ENCODE measurements at places on chromosomes 3 and 15.

GRCh38 chr3:87420171-87420570, 143.8 kb upstream of the POU1F1 start:
- DNase-seq, result no peak

GRCh38 chr3:14852717-14853116, 34.0 kb downstream of the FGD5 start:
- no peak for DNase-seq

DNA sequence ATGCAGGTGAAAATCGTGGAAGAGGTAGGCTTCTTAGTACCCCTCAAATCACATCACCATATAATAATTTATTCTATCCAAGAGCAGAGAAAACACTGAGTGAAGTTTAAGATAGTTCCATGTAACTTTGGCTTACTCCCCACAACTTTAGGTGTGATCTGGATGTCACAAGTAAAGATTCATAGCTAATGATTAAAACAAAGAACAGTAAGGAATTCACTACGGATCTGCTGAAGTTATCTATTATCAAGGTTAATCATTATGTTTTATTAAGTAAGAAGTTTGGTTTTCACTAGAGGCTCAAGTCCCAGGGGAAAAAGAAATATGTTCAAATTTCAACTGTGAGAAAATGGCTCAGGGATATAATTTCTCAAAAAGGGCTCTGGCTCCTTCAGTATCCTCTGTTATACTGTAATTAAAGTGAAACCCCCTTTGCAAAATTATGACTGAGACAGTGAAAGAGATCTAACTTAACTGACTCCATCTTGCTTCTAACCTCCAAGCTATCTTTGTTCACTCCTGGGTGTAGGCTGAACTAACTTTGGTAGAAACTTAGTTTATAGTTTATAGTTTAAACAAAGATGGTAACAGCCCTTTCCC, 17.1 kb downstream of the CD80 start:
- DNase-seq, result no peak

- DNase-seq, result no peak
Observed at GRCh38 chr3:195916291-195916690, 7.9 kb upstream of the TNK2 start.

DNA sequence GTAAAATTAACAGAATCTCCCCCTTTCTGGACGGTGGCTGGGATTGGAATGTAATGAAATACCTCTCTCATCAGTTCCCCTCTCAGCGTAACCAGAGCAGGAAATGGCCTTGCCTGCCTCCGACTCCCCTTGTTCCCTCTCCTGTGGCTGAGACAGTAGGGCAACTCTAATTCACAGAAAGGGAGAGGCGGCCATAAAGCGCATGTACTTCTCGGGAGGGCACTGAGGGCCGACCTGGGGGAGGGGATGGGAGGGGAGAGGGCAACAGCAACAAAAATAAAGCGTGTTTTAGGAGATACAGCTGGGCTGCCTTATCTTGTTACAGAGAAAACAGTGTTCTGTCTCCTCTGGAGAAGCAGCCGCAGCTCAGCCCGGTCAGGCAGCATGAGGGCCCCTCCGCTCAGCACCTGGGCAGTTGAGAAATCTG, 783.3 kb upstream of the ARRDC4 start:
- DNase-seq, result no peak

- no peak for DNase-seq
Observed at GRCh38 chr3:64382153-64382552, 156.9 kb upstream of the PRICKLE2 start.

- DNase-seq, result no peak
Observed at GRCh38 chr3:126911162-126912026, 71.5 kb upstream of the PLXNA1 start.

- DNase-seq, result peak; percentile 7
Observed at GRCh38 chr15:62742409-62743171, 300.0 kb upstream of the TPM1 start.

DNA sequence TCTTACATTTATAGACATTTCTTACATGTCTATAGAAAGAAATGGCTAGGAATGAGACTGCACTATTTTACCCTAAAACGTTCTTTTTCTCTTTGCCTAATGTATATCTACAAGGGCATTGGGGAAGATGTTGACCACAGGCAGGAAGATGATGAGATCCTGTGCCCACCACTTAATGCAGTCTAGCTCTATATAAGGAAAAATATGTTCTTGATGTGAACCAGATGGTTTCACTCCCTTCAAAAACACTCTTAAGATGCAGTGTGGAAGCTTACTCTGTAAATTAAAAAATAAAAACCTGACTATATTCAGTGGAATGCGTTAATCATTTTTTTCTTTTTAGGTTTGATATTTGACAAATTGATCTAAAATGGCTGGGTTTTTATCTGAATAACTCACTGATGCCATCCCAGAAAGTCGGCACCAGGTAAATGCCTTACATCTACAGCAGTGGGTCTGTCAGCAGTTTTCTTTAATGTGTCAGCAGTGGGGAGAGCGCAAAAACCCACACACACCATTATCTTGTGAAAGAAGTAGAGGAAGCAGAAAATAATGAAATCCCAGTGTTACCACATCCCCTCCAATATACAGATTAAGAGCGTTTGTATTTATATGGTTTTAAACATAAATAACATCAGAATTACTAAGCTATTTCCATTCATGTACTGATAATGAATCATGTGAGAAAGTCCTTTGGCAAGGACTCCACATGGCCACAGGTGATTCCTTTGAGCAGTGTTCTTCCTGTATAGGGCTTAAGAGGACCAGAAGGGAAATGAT, 10.1 kb downstream of the AGTR1 start:
- no peak for DNase-seq

GRCh38 chr3:4656059-4656458, 162.9 kb downstream of the ITPR1 start:
- no peak for DNase-seq

GRCh38 chr3:9080163-9080562, 116.9 kb upstream of the RAD18 start:
- no peak for DNase-seq

DNA sequence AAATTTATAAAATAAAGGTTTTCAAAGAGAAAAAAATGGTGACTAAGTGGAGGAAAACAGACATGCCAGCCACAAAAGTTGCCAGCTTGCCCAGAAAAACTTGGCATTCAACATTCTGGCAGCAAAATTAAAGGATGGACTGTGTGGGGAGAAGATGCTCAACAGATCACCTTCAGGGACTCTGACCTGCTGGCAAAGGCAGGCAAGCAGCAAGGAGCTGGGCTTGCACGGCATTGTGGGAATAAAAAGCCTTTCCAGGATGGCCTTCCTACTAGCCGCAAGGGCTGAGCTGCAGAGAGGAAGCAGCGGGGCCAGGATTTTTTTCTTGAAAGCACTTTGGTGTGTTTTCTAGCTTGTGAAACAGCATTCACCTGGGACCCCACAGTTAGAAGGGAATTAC, 101.9 kb upstream of the CACNA2D3 start:
- no peak for DNase-seq

DNA sequence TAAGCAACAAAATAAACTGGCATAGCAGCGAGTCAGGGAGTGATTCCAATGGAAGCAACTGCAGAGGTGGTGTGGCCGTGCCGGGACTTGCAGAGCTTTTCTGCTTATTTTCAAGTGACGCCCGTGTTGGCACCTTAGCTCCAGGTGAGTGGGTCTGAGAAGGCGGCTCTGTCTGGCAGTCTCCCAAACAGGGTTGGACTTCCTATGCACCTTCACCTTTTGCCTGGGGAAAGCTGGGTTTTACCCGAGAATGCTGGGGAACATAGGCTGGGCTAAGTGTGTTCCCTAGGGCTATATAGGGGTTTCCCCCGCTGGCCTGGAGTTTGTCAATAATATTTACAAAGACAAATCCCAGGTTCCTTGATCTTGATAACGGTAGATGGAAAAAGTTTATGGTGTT, 179.9 kb upstream of the TBL1XR1 start:
- DNase-seq, result no peak

- no peak for DNase-seq
Observed at GRCh38 chr15:67114846-67115585, 49.6 kb downstream of the SMAD3 start.

DNA sequence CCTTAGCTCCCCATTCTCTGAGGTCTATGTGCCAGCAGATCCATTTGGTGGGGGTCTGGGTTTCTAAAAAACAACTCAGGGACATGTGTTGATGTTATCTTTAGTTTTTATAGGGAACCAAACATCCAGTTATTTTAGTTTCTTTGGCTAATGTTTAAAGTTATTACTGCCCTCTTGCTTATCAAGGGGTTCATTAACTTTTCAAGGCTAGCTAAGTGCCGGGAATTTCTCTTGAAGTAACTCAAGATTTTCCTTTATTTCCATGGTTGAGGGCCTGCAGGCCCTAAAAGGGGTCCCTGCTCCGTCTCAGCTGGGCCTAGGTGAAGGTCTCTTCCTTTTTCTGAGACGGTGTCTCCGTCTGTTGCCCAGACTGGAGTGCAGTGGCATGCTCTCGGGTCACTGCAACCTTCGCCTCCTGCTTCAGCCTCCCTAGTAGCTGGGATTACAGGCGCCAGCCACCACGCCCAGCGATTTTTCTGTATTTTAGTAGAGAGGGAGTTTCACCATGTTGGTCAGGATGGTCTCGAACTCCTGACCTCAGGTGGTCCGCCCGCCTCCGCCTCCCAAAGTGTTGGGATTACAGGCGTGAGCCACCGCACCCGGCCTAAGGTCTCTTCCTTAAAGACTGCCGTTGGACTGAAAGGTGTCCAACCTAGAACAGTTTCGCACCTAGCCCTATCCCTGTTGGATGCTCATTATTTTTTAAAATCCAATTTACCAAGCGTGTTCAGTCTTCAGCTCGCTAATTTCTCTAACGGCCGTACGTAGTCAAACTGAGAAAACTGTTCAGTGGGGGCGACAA, 1.3 kb upstream of the OXSR1 start:
- no peak for DNase-seq

DNA sequence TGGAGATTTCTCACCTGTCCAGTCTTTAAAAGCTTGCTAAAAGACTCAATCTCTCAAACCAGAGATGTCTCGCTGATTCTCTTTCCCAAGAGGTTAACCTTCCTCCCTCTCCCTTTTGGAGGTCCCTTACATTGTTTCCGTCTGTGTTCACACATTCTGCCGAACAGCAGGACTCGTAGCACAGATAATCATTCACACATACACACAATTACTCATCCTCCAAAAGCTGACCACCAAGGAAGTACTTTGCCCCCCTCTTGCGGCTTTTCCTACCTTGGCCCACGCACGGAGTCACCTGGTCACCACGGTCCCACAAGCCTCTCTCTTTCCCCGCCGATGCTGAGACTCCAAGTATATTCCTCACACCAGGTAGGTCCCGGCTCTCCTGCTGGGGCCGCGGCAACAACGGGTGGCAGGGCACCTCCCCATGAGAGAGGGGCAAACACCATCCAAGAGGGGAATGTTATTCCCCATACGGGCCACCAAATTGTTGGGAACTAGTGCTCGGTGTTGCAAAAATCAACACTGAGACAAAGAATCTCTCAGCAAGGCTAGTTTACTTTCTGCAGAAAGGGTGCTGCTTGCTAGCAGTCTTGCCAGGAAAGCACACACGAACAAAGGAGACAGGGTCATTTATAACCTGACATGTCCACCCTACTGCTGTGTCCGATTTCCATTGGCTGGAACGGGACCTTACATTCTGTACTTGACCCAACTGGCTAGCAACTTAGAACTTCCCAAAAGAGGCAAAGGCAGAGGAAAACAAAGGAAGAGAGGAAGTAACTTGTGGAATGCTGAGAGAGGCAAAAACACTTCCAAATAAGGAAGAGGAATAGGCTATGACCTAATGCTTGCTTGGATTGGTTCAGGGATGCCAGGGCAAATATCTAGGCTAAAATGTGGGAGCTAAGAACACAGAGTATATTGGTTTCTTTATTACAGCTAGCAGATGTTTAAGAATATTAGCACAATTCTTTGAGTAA, 102.1 kb upstream of the NECTIN3 start:
- DNase-seq, result no peak

- DNase-seq, result no peak
Observed at GRCh38 chr3:86702381-86702958, 288.5 kb downstream of the VGLL3 start.

DNA sequence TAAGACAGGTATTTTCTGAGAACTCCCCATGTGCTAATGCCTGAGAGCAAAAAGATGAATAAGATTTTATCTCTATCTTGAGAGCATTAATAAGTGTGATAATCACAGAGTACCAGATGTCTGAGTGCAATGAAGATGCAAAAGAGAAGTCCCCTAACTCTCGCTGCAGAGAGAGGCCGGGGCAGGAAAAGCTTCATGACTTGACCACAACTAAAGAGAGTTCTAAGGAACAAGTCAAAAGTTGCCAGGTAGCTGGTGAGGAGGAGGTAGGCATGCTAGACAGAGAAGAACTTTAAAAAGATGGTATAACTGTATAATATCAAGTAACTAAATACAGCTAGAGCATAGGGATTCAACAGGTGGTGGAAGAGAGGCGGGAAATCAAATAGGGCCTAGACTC, 28.8 kb downstream of the MTMR10 start:
- DNase-seq, result no peak

DNA sequence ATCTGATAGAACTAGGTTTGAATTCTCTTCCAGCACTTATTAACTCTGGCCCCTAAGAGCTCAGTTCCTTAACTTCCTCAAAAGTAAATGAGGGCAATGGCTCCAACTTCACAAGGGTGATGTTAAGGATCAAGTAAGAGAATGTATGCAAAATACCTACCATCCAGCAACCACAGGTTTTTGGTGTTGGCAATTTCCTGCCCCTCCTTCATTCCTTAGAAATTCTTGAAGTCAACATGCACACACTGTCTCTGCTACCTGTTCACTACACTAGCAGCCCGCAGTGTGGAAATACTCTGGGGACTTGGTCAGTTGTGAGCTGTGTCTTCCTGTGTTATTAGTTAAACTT, 5.0 kb downstream of the ZBED2 start:
- no peak for DNase-seq

DNA sequence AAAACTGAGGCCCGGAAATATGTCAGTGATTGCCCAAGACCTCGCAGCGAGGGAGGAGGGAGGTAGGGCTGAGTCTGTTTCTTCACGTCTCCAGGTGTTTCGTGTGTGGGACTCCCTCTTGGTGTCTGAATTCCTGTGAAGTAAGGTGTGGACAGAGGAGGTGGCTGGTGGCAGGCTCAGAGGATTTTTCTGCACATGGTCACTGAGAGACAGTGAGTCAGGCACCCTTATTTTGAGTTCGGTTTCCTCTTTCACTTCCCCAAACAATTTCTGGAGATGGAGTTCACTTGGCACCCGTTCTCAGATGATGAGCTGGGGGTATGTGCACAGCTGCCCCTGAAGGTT, 46.3 kb upstream of the VPS8 start:
- no peak for DNase-seq

GRCh38 chr3:130687327-130687726, 59.3 kb downstream of the PIK3R4 start:
- no peak for DNase-seq

DNA sequence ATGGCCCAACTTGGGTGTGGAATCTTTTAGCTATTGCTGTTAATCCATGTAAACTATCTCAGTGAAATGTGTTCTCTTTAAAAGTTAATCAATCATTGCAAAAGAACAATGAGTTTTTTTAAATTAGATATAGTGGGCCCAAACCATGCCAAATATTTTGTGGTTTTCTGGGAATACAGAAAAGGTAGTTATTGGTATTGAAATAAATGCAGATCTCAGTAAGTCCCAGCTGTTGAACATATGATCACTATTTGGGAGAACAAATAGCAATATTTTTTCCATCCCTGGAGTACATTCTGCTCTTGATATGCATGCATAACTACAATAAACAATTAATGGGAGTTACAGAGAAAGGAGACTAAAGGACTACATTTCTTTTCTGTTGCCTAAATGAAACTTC, 36.0 kb upstream of the LEKR1 start:
- no peak for DNase-seq

All from stimulated activated CD4-positive, alpha-beta T cell treated with anti-CD3 and anti-CD28 coated beads, TNF-alpha, amount 100 ng/mL, for 4 hours (primary cell).